ENCODE measurements at places on chromosomes 4 and X.

DNA sequence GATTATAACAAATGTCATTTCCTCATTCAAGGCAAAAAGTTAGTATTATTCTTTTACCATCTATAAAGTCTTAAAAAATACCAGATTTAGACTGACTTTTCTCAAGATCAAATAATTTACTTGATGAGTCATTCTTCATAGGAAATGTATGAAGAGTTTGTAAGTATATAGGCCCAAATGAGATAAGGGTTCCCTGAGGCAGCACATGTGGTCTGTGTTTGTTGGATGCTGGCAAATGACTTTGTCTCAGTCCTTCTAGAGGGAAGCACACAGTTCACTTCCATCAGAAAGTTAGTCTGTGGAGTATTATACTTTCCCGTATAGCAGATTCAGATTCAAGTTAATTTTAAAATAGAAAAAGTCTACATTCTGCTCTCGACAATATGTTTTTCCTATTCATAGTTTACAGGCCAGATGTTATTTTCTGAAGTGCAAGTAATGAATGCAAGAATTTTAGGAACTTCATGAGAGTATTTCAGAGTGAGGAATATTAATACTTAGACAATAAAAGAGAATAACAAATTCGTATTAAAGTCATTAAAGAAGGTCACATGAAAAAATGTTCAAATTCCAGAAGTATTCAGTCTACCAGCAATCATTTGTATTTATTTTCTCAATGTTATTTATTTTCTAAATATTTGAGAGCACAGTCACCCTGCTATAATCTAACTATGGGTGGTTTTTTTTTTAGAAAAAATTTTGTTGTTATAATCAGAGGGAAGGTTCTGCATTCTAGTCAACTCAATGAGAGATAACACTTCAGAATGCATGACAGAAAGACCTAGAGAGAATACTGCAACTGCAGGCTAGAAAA lies 601.8 kb upstream of the ZFP42 start:
- DNase-seq: no peak

DNA sequence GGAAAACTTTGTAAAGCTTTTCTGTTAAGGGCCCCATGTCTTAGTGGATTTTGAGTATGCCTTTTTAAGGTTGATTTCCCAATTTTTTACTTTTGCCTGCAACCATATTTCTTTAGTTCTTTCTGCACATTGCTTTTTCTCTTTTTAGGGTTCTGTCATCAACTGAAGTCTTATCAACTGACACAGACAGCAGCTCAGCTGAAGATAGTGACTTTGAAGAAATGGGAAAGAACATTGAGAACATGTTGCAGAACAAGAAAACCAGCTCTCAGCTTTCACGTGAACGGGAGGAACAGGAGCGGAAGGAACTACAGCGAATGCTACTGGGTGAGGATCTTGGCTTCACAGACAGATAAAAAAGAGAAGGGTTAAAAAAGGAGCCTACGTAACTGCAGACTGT lies 27.8 kb downstream of the TAF1 start:
- no peak for DNase-seq

GRCh38 chr4:95044324-95044837 lies 286.6 kb downstream of the BMPR1B start:
- no peak for DNase-seq

DNA sequence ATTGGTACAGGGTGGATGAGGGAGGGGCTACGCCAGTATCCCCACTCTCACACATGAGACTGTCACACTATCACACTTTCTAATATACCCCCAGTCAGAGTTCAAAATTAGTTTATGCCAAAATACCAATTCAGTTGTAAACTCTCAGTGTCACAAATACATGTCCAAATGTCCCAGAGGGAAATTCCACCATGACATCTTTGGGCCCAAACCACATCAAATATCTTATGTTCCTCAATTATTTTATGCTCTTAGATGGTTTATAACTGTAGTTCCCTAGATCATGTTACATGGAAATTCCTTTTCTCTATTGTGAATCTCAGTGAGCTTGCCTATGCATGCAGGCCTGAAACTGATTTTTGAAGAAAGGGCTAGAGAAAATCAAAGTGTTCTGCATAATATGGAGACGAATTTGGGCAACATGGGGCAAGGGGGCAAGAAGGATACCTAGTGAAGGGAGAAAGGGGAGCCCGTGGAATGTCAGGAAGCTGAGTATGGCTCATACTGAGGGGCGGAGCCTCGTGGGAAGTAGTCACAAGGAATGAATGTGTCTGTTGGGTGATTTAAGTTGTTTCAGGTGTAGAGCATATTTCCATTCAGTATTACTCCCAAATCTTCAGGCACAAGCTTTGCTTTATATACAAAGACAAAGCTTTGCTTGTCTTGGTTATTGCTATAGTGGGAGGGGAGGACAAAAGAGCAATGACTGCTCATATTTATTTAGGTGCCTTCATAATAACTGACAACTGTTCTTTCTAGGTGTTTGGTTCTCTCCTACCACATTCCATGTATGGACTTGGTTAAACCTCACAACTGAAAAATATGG lies 40.8 kb downstream of the CLNK start:
- DNase-seq: no peak

- DNase-seq: peak; percentile 49
Observed at GRCh38 chr4:10033191-10033881, 12.0 kb upstream of the SLC2A9 start.

DNA sequence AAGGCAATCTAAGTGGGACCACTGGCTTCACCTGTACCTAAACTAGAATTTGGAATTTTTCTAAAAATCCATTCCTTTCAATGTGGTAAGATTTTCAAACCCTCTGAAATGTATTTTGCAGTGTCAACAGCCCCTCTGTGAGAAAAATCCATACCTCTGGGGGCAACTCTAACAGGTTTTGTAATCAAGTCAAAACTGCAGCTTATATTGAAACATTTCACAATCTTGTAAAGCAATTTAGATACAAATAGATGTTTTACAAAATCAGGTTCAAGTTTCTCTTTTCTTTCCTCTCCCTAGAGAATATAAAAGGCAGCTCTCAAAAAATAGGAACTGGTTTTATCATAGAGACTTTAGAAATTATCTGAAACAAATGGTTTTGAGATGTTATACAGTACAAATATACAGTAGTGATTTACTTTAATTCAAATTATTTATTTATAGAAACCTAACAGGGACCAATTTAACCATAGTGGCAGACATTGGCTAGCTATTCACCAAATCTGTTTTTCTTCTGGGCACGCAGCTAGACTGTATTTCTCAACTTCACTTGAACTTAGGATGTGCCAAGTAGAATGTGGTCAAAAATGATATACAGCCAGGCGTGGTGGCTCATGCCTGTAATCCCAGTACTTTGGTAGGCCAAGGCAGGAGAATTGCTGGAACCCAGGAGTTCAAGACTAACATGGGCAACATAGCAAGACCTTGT lies 36.3 kb upstream of the SPINK2 start:
- DNase-seq: no peak

- DNase-seq: no peak
Observed at GRCh38 chr4:98517218-98518021, 141.0 kb downstream of the TSPAN5 start.

- no peak for DNase-seq
Observed at GRCh38 chr4:148092316-148093014, 349.7 kb downstream of the NR3C2 start.

DNA sequence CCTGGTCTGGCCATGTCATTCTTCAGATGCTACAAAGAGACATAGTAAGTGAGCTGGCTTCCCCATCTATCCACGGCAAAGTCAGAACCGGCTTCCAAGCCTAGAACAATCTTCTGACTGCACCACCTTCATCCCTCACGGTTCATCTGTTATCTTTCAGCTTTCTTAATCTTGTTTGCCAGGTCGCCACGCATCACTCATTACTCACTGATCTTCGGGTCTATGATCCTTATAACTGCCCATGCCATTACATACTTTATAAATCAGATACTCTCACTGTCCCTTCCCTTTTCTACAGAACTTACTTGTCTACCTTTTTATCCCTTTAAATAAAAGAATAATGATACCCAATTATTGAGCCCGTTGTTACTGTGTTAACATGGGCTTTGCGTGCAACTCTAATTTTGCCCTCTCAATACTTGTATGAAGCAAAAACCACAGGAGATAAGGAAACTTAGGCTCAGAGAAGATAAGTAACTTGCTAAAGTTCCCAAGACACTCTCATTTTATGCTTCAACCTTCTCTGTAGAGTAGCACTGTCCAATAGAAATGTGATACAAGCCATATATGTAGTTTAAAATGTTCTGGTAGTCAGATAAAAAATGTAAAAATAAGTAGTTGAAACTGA lies 171.7 kb downstream of the AMELX start:
- DNase-seq: no peak

DNA sequence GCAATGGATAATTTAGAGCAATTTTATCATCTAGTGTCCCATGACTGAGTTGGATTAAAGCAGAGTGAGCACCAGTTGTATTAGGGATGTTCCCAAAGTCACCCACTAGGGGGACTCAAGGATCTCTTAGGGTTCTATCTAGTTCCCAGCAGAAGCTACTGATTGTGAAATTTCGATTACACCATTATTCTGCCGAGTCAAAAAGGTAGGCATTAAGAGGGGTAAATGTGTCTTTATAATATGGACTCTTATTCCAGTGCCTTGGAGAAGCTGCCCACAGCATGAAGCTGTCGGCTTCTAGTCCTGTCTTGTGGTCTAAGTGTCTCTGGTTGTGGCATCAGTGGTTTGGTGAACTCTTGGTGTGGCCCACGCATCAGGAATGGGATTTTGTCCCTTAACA lies 53.3 kb downstream of the RGS12 start:
- peak; percentile 56 for DNase-seq

DNA sequence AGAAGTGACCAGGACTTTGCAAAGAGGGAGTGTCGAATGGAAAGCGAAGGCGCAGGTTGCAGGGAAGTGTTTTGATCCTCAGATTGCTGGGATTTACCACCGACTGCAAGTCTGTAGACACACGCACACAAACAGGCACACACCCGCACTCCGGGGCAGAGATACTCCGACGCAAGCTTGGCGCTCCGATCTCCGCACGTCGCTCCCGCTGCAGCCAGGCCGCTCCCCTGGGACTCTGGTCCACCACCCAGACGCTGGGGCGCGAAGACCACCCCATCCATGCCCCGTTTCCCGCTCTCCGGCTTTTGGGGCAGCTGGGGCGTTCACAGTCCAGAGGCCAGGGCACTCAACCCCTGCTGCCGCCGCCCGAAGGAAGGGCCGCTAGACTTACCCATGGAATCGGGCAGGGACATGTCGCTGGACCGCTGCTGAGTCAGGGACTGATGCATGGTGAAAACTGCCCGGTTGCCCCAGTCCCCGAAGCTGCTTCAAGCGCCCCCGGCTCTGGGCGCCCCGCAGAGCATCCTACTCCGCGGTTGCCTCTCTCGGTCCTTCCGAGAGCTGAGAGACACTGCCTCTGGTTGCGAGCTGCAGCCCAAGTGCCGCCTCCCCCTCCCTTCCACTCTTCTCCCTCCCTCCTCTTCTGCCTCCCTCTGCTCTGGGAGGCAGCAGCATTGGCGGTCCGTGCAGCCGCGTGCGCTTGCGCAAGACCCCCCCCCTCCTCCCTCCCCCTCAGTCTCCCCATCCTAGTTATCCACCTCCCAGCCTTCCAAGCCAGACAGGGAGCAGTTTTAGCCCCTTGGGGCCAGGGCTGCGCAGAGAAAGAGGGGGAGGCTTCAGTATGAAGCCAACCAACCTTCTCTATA lies at the start of gene TMEM255A:
TMEM255A (minus strand) TSS at position 601 of the 866 bp plus-strand sequence; CDS start at position 449, 152 bp downstream.
- DNase-seq: no peak
